ENCODE measurements at places on chromosomes 3 and 15. TPM values are rescaled to one million over a fixed set of nuclear protein-coding genes. Genes with fewer than 3 reads are reported as not detected.

HGD gene
- 1.1 TPM for polyA plus RNA-seq

KBTBD12 gene
- 0.60 TPM for polyA plus RNA-seq

GRCh38 chr15:89845305-89845893 is 30.7 kb upstream of the ANPEP start:
- peaks cover 18% of the 10 kb centered on the region for H3K36me3 ChIP-seq
- no peak overlapping the region for H3K4me3 ChIP-seq
- H3K4me1 ChIP-seq = peaks cover 7% of the 10 kb centered on the region
- peak overlapping the region; percentile 64 for H3K27ac ChIP-seq
- no peak for DNase-seq

GRCh38 chr15:80090041-80090440 is 30.6 kb downstream of the ZFAND6 start:
- DNase-seq = no peak
- peaks cover 5% of the 10 kb centered on the region for H3K4me1 ChIP-seq
- no peaks in the 10 kb centered on the region for H3K27me3 ChIP-seq
- no peak overlapping the region for H3K4me3 ChIP-seq
- no peak overlapping the region for H3K27ac ChIP-seq

DNA sequence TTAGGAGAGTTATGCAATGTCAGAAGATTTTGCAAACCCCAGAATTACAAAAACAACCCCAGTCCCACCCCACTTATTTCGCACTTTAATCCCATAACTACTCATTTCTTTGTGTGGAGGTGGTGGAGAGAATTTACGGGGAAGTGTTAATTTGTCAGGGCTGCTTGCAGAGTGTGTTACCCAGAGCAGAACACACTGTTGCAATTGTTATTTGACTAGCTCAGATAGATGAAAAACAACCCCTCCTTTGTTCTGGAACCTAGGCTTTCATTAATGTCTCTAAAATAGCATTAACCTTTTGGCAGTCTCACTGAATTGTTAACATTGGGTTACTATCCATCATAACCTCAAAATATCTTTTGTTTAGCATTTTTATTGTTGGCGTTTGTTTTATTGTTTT is 55.8 kb upstream of the MINAR1 start:
- H3K27ac ChIP-seq = no peak overlapping the region
- DNase-seq = no peak
- H3K4me1 ChIP-seq = no peaks in the 10 kb centered on the region
- no peaks in the 10 kb centered on the region for H3K27me3 ChIP-seq
- no peaks in the 10 kb centered on the region for H3K36me3 ChIP-seq

GRCh38 chr15:85649372-85649771 is 145.4 kb downstream of the KLHL25 start:
- peaks cover 63% of the 10 kb centered on the region for H3K36me3 ChIP-seq
- DNase-seq = no peak
- no peak overlapping the region for H3K4me3 ChIP-seq

GRCh38 chr15:42172475-42172874 is 16.0 kb upstream of the PLA2G4F start:
- H3K4me1 ChIP-seq = no peaks in the 10 kb centered on the region
- no peaks in the 10 kb centered on the region for H3K27me3 ChIP-seq
- no peak overlapping the region for H3K4me3 ChIP-seq
- no peak overlapping the region for H3K27ac ChIP-seq
- H3K36me3 ChIP-seq = peaks cover 93% of the 10 kb centered on the region

SPINK8 gene
- polyA plus RNA-seq = not detected

FBXO40 gene
- polyA plus RNA-seq = 0.04 TPM

DNA sequence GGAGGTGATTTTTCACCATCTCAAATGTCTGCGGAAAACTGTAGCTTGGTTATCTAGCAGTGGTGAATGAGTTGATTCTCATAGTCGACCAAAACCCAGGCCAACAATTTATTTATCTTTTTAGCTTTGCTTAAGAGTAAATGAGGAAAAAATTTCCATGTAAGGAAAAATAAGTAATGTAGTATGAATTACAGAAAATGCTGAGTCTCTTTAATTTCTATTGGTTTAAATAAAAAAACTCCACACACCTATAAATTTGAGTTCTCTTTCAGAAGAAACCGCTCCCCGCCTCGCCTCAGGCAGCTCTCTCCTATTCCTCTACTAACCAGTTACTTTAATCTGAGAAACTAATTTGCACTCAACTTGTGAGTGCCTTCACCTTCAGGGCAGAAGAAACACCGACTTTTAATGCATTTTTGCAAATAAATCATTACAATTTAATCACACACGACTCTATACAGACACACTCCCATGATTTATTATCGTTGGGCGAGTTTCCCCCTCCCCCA is 540 bp upstream of the RSRC1 start:
- H3K4me1 ChIP-seq = peaks cover 38% of the 10 kb centered on the region
- H3K4me3 ChIP-seq = peak overlapping the region; percentile 85
- H3K27ac ChIP-seq = no peak overlapping the region

DNA sequence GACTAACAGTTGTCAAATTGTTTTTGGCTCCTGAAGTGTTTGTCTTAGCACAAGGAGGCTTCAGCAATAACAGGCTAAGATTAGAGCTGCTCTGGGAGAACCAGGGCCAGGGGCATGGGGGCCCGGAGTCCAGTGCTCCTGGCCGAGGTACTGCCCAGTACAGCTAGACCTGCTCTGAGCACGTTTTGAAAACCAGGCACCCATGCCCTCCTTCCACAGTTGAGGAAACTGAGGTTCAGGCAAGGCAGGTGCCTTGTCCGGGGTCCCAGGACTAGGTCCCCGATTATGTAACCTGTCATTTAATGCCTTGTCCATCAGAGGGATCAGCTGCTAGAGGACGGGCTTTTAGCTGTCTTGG is 19.2 kb downstream of the KBTBD13 start:
- H3K27ac ChIP-seq = no peak overlapping the region
- DNase-seq = no peak
- H3K4me3 ChIP-seq = no peak overlapping the region
- peaks cover 3% of the 10 kb centered on the region for H3K36me3 ChIP-seq
- no peaks in the 10 kb centered on the region for H3K27me3 ChIP-seq

- no peaks in the 10 kb centered on the region for H3K36me3 ChIP-seq
- H3K4me3 ChIP-seq = no peak overlapping the region
- no peak for DNase-seq
These were observed 150.7 kb upstream of the TLE3 start for GRCh38 chr15:70248116-70249025.

DNA sequence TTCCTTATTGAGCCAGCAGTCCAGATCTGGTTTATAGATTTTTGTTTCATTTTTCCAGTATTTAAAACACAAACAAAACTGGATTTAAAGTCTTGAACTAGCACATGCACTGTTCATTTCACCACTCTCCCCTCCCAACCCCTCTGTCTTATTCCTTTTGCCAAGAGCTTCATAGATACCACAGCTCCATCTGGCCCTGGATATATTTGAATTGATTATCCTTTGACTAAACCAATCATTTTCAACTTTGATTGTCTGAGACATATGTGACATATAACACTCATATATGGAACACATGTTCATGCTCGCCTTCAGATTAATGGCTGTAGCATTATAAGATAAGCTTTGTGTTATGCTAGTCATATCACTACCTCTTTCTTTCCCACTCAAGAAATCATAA is 376.6 kb upstream of the NAALADL2 start:
- no peaks in the 10 kb centered on the region for H3K4me1 ChIP-seq
- H3K4me3 ChIP-seq = no peak overlapping the region
- no peaks in the 10 kb centered on the region for H3K36me3 ChIP-seq

- no peaks in the 10 kb centered on the region for H3K27me3 ChIP-seq
- H3K36me3 ChIP-seq = no peaks in the 10 kb centered on the region
- peak; percentile 50 for DNase-seq
- H3K27ac ChIP-seq = no peak overlapping the region
- H3K4me3 ChIP-seq = no peak overlapping the region
These were observed 106.3 kb upstream of the RNU6-1 start for GRCh38 chr15:67945951-67946700.

GOLGA6D gene
- 0.17 TPM for polyA plus RNA-seq

- no peaks in the 10 kb centered on the region for H3K27me3 ChIP-seq
- no peak overlapping the region for H3K4me3 ChIP-seq
- no peak for DNase-seq
- no peak overlapping the region for H3K27ac ChIP-seq
- H3K36me3 ChIP-seq = no peaks in the 10 kb centered on the region
These were observed 7.2 kb downstream of the FAM174B start for GRCh38 chr15:92648190-92648875.

OGG1 gene
- 69.8 TPM for polyA plus RNA-seq

DNA sequence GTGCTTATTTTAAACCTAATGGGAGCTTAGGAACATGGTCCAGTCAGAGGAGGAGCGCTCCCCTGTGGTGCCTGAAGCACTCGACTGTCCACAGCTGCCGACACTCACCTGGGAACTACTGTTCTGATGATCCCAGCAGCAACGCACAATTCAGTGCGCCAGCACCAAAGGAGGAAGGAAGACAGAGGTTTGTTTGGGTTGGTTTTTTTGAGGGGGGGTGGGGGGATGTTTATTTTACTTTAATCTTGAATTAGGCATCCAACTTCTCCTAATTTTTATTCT is 48.8 kb upstream of the VGLL4 start:
- H3K36me3 ChIP-seq = no peaks in the 10 kb centered on the region
- H3K4me1 ChIP-seq = no peaks in the 10 kb centered on the region
- no peak overlapping the region for H3K4me3 ChIP-seq
- no peak for DNase-seq
- no peaks in the 10 kb centered on the region for H3K27me3 ChIP-seq
- H3K27ac ChIP-seq = no peak overlapping the region

SPESP1 gene
- 4.1 TPM for polyA plus RNA-seq

DNA sequence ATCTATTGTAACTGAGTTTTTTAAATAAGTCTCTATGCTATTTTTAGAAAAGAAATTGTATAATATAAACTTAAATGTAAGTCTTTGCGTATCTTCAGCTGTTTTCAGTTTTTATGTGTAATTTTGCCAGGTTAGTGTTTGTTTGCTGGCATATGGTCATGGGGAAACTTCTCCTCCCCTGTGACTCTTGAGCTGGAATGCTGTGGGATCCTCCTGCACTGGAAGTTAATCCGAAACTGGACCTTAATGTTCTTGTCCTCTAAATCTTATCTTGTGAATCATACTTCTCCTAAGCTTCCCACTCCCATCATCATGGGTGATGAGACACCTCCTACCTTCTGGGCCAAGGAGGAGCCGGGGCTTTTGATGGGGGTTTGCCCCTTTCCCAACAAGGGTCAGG is 52.4 kb upstream of the CHST2 start:
- H3K27me3 ChIP-seq = no peaks in the 10 kb centered on the region
- H3K4me3 ChIP-seq = no peak overlapping the region
- DNase-seq = no peak
- H3K36me3 ChIP-seq = no peaks in the 10 kb centered on the region
- H3K27ac ChIP-seq = no peak overlapping the region

GRCh38 chr3:5431811-5432378 is 244.4 kb downstream of the EDEM1 start:
- no peak overlapping the region for H3K4me3 ChIP-seq
- H3K4me1 ChIP-seq = no peaks in the 10 kb centered on the region
- H3K36me3 ChIP-seq = no peaks in the 10 kb centered on the region
- no peak overlapping the region for H3K27ac ChIP-seq

DNA sequence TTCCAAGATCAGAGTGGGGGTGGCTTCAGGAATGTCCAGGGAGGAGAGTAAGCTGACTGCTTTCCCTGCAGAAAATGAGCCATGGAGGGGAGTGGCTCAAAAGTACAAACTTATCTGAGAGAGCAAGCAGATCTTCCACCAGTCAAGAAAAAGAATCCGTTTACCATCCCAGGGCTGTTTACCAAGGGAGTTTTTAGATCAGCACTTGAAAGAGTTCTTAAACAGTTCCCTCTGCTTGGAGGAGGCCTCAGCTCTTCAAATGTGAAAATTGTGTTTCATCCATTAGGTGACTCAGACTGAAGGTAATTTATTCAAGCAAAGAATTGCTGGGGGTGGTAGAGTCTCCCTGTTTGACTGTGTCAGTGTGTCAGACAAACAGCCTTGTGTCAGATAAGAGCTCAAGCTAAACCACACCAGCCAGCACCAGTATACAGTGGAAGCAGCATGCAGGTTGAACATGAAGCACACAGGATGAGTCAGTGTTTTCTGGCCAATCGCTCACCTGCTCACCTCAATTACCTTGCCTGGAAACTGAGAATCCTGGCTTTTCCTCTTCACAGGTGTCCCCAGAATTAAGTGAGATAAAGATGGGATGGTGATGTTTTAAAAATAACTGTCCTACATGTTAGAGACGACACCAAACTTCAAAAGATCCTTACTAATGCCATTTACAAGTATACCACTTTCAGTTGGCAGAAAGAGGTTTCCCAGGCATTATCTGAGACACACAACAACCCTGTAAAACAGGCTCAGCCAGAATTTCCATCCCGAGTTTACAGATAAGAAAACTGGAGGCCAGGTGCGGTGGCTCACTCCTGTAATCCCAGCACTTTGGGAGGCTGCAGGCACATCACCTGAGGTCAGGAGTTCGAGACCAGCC is 21.7 kb downstream of the SH3BP5 start:
- no peak overlapping the region for H3K4me3 ChIP-seq
- peak overlapping the region; percentile 72 for H3K27ac ChIP-seq
- no peak for DNase-seq
- no peaks in the 10 kb centered on the region for H3K27me3 ChIP-seq

GRCh38 chr3:46662771-46663551 is 30.5 kb downstream of the ALS2CL start:
- no peaks in the 10 kb centered on the region for H3K36me3 ChIP-seq
- H3K27ac ChIP-seq = no peak overlapping the region
- peaks cover 5% of the 10 kb centered on the region for H3K4me1 ChIP-seq
- DNase-seq = peak; percentile 48

GPR149 gene
- not detected for polyA plus RNA-seq

DNA sequence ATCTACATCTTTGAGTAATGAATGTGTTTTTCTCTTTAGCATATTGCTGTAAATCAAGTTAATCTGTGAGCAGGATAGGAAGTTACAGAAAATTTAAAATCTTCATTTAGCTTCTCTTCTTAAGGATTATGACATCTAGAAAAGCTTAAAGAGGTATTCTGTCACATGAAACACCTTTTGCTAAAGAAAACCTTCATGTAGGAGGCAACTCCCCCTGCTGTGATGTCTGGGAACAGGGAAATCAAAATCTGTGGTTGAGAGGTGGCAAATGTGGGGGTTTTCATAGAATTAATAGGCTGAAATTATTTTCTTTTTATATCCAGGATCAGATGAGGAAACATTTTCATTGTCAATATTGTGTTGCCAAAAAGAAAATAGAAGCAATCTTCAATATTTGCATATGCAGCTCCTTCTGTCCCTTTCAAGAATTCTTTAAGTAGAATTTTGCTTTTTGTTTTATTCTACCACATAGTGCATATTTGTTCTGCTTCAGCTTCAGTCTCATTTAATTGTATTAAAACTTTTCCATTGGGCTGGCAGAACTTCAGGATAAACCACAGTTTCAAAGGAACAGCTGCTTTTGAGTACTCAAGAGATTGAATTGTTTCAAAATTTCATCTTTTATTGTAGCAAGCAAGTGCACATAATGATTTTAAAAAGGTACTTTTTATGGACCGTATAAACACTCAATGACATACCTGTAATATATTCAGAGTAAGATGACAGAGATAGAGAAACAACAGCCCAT is 128.4 kb downstream of the RAP2B start:
- H3K4me3 ChIP-seq = no peak overlapping the region
- DNase-seq = peak; percentile 37
- no peaks in the 10 kb centered on the region for H3K36me3 ChIP-seq
- H3K27ac ChIP-seq = peak overlapping the region; percentile 35
- H3K4me1 ChIP-seq = peaks cover 29% of the 10 kb centered on the region

SLC12A1 gene
- polyA plus RNA-seq = 0.82 TPM

- no peaks in the 10 kb centered on the region for H3K27me3 ChIP-seq
- DNase-seq = no peak
These were observed 699.6 kb downstream of the FHIT start for GRCh38 chr3:60551455-60552209.

Measured in left lung (tissue), 14 donors.